ENCODE measurements at places on chromosomes 5 and 9. TPM values are rescaled to one million over a fixed set of nuclear protein-coding genes. Genes with fewer than 3 reads are reported as not detected.

DNA sequence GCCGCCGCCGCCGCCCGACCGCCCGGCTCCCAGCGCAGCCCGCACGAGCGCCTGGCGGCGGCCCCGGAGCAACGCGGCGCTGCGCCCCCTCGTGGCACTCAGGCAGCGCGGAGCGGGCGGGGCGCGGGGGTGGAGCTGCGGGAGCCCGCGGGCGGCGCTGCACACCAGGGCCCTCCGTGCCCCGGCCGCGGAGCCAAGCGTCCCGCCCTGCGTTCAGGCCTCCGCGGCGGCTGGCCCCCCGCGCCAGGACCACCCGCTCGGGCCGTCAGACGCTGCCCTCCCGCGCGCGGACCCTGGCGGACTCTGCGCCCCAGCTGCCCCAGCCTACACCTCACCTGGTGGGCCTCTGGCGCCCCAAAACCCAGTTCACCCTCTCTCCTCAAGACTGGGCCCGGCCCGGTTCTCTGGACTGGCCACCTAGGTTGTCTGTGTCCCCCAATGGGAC, at the start of gene RASGEF1C:
TSS of gene RASGEF1C (minus strand) at position 75 of the 445 bp plus-strand sequence. CDS start 71,159 bp downstream, outside the sequence.
- peak within 1 kb of the TSS; percentile 92 for H3K4me3 ChIP-seq
- H3K27ac ChIP-seq, result peak within 1 kb of the TSS; percentile 34
- no peaks in the 10 kb centered on the region for H3K36me3 ChIP-seq
- H3K27me3 ChIP-seq, result peaks cover 16% of the 10 kb centered on the region
- H3K4me1 ChIP-seq, result peaks cover 10% of the 10 kb centered on the region

TEX48 gene
- total RNA-seq, result not detected

- peaks cover 7% of the 10 kb centered on the region for H3K36me3 ChIP-seq
- H3K27me3 ChIP-seq, result peaks cover 10% of the 10 kb centered on the region
- H3K4me3 ChIP-seq, result no peak overlapping the region
- DNase-seq, result no peak
Observed at GRCh38 chr5:14777187-14777586, 94.4 kb downstream of the ANKH start.

GAPT gene
- not detected for total RNA-seq

- H3K4me1 ChIP-seq, result no peaks in the 10 kb centered on the region
- no peaks in the 10 kb centered on the region for H3K36me3 ChIP-seq
- H3K27ac ChIP-seq, result no peak overlapping the region
- no peak for DNase-seq
- no peak overlapping the region for H3K4me3 ChIP-seq
Observed at GRCh38 chr5:129996896-129997295, 92.6 kb downstream of the CHSY3 start.

DNA sequence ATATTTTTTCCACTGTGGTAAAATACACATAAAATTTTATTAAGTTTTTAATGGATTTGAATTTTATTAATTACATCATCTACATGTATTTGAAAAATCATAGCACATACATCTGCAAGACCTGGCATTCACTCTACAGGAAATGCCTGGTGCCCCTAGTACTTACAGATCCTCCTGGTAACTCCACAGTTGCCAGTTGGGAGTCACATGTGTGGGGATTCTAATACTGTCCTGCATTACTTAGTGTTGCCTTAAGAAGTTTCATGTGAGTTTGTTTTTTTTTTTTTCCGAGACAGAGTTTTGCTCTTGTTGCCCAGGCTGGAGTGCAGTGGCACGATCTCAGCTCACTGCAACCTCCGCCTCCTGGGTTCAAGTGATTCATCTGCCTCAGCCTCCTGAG, 18.1 kb downstream of the KDM3B start:
- no peaks in the 10 kb centered on the region for H3K27me3 ChIP-seq
- no peaks in the 10 kb centered on the region for H3K4me1 ChIP-seq
- H3K27ac ChIP-seq, result no peak overlapping the region
- no peak overlapping the region for H3K4me3 ChIP-seq

- H3K27ac ChIP-seq, result peak overlapping the region; percentile 87
- peak overlapping the region; percentile 84 for H3K4me3 ChIP-seq
- H3K4me1 ChIP-seq, result peaks cover 47% of the 10 kb centered on the region
- H3K27me3 ChIP-seq, result peaks cover 15% of the 10 kb centered on the region
- H3K36me3 ChIP-seq, result no peaks in the 10 kb centered on the region
Observed at GRCh38 chr5:178356431-178356872, 123.8 kb upstream of the PHYKPL start.
